Stimulated activated CD4-positive, alpha-beta T cell treated with anti-CD3 and anti-CD28 coated beads, TNF-alpha, amount 100 ng/mL, for 1 hour (primary cell): ENCODE measurements at places on chromosomes 12 and 14.

GRCh38 chr12:51862947-51863346, 14.4 kb upstream of the FIGNL2 start:
- DNase-seq = no peak

- DNase-seq = no peak
These were observed 101.6 kb downstream of the SLC41A2 start for GRCh38 chr12:104856531-104856930.

DNA sequence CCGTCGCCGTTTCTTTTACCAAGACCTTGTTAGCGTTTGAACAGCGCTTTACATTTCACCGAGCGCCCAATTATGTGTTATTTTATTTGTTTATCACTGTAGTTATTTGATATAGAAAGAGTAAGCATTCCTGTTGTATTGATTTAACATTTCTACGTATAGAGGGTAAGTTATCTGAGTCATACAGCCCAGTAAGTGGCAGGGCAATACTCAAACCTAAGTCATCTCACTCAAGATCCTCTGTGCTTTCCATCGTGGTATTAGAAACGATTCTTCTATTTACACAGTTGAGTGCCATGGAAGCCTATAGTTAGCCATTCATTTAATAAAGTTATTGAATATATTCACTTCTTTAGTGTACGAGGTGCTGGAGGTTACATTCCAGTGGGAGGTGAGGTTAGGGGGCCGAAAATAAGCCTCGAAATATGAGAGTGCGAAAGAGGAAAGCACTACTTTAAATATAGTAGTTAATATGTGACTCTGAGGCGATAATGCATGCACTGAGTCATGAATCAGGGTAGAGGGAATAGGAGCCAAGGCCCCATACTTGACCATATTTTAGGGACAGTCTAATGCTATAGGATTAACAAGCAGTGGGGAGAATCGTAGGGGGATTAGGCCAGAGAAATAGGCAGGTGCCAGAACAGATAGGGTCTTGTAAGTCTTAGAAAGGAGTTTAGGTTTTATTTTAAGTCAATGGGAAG, 629 bp downstream of the RAD51AP1 start:
- no peak for DNase-seq

DNA sequence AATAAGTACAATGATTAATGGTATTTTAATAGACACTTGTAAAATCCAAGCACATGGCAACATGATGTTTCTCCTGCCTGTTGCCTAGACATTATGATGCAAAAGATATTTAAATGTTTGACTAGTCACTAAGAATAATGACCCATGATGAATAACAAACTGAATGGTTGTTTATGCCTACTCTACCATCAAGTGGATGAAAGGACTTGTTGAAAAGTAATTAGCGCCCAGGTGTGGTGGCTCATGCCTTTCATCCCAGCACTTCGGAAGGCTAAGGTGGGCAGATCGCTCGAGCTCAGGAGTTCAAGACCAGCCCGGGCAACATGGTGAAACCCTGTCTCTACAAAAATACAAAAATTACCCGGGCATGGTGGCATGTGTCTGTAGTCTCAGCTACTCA, 30.7 kb downstream of the KIF21A start:
- DNase-seq = no peak

DNA sequence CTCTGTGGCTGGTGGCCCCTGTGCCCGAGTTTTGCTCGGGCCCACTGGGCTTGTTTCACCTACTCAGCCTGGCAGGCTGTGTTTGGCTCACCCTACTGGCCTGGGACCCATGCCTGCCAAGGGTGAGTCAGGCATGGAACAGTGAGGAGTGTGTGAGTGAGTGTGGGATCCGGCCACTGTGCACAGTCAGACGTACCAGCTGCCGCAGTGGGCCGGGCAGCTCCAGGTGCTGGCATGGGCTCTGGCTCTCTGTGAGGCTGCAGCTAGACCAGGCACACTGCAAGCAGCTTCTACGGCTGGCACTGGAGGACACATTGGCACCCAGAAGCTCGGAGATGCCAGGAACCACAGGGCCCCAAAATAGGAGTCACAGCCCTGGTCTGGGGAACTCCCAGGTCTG, 40.6 kb downstream of the HSD17B6 start:
- DNase-seq = no peak

GRCh38 chr12:73902260-73902659, 635.4 kb upstream of the ATXN7L3B start:
- DNase-seq = no peak

DNA sequence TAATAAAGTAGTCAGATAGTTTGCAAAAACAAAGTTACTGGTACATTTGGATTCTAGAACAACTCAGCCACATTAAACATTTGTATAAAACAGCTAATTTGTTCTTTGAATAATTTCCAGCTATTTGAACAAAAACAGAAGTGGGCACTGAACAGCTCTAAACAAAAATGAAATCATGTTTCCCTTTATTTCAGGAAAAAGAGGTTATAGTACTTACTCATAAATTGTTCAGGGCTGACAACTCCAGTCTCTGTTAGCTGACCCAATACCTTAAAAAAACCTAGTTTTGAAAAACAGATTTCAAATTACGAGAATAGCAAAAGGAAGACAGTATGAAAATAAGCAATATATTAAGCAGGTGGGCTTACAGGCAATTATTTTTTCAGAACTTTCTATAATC, 8.2 kb downstream of the GNPNAT1 start:
- no peak for DNase-seq

DNA sequence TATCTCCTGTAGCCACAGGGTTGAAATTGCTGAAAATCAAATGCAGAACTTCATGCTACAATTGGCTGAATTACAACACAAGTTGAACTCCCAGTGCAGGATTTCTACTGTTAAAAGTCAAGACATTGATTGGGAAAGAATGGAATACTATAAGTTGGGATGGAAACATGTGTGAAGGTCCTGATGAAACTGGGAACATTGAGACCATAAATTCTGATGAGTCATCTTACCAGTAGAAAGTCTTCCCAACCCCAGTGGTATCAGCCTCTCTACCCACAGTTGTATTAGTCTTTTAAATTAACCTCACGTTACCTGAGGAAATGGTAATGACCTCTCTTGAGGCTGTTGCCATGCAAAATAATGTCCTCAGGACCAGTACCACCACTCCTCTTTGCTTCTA, 27.4 kb upstream of the DYRK2 start:
- DNase-seq = no peak

GRCh38 chr12:55771736-55772135, 28.8 kb downstream of the GDF11 start:
- no peak for DNase-seq

- DNase-seq = no peak
These were observed 7.4 kb downstream of the PKP2 start for GRCh38 chr12:32889011-32889760.

DNA sequence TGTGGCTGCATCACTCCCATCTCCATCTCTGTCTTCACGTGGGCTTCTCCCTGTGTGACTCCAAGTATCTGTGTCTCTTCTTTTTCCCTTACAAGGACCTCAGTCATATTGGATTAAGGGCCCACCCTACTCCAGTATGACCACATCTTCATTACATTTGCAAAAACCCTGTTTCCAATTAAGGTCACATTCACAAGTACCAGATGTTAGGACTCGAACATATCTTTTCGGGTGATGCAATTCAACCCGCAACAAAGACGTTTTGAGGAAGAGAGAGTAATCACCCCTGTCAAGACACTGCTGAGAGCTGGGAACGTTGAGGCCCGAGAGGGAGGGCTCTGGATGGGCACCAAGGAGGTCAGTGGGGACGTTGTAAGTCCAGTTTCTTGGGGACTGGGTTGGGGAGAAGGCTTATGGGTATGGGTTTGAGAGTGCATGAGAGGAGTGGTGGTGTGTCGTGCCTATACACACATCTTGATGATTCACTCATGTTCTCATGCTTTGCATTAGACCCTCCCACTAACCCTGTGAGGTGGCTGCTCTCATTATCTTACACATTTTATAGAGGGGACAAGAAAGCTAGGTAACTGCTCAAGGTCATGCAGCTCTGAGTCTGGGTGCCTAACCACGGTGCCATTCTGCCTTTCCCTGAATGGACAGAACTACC, 12.1 kb upstream of the IFI27 start:
- DNase-seq = no peak

GRCh38 chr12:88934163-88934747, 354.0 kb upstream of the KITLG start:
- no peak for DNase-seq

- DNase-seq = no peak
These were observed 1.4 kb upstream of the DNAJC14 start for GRCh38 chr12:55830601-55831446.

DNA sequence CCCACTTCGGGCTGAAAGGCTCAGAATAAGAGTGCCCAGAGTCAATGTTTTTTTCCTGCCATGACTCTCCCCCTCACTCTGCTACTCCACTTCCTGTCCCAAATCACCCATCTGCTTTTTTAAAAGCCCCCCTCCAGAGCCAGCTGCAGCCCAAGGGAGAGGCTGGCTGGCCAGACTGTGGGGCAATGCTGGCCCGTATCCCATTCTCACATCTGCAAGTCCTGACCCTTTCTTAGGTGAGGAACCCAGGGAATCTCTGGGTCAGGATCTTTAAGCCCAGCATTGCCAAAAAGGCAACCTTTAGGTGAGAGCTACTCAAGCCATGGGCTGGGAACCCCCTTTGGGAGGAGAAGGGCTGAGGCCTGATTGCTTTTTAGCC, 1.7 kb upstream of the ITGA5 start:
- DNase-seq = no peak

DNA sequence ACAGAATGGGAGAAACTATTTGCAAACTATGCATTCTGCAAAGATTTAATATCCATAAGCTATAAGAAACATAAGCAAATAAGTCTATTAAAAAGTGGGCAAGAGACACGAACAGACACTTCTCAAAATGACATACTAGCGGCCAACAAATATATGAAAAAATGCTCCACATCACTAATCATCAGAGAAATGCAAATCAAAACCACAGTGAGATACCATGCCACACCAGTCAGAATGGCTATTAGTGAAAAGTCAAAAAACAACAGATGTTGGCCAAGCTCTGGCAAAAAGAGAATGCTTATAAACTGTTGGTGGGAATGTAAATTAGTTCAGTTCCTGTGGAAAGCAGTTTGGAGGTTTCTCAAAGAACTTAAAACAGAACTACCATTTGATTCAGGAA, 121.3 kb downstream of the KCNMB4 start:
- no peak for DNase-seq

- no peak for DNase-seq
These were observed 11.2 kb upstream of the AK7 start for GRCh38 chr14:96380735-96381134.

GRCh38 chr12:107418981-107419380, 266.6 kb upstream of the PWP1 start:
- DNase-seq = no peak

GRCh38 chr12:19799216-19799615, 359.9 kb downstream of the AEBP2 start:
- no peak for DNase-seq
